ENCODE measurements at places on chromosomes 11 and 22.

DNA sequence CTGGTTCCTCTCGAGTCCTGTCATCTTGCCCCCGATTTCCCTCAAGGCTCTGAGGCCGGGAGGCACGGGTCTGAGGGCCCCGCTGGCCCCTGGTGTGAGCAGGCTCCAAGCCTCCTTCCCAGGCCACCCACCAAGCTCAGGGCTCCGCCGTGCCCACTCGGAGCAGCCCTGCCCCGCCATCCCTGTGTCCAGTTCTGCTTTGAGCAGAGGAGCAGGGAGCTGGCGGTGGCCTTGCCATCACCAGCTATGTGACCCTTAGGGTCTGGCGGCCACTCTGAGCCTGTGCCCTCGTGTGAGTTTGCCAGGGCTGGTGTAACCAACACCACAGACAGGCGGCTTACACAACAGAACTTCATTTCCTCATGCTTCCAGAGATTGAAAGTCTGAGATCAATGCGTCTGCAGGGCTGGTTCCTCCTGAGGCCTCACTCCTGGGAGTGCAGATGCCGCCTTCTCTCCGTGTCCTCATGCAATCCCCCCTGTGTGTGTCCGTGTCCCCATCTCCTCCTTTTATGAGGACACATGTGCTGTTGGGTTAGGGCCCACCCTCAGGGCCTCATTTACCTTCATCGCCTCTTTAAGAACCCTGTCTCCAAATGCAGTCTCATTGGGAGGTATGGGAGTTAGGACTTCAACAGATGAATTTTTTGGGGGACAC, 36.5 kb upstream of the CELSR1 start:
- peaks cover 8% of the 10 kb centered on the region for H3K4me1 ChIP-seq
- DNase-seq: no peak
- H3K4me3 ChIP-seq: no peak overlapping the region
- H3K27ac ChIP-seq: no peak overlapping the region

GRCh38 chr11:32081901-32082300, 9.0 kb upstream of the RCN1 start:
- no peak for DNase-seq
- no peaks in the 10 kb centered on the region for H3K36me3 ChIP-seq
- no peaks in the 10 kb centered on the region for H3K27me3 ChIP-seq
- no peak overlapping the region for H3K4me3 ChIP-seq
- no peak overlapping the region for H3K27ac ChIP-seq
- peaks cover 2% of the 10 kb centered on the region for H3K4me1 ChIP-seq

DNA sequence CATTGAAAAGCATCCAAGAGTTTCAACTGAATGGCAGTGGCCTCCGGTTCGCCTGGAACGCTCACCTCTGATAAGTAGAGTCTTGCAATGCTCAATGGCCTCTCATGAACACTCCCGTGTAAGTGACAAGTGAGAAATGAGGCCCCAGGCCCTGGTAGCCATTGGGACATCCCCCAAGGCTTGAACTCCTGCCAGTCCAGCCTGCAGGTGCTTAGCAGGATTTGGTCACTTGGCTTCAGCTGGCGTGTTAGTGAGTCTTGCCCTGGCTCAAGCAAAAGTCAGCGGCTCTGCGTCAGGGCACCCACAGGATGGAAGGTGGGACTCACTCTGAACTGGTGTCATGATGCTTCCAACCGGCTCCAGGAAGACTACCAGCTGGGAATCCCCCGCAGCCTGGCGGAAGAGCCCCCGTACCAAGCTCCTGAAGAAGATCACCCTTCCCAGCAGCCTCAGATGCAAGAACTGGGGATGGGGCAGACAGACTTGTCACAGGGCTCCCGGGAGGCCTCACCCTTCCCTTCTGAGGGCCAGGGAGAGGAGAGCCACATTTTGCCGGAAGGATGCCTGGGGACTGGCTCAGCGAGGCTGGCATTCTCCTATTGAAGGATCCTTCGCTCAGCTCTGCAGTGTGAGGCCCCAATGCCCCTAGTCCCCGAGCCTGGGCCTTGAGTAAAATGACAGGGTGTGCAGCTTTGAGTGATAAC, 19.3 kb downstream of the MB start:
- H3K27me3 ChIP-seq: no peaks in the 10 kb centered on the region
- H3K4me1 ChIP-seq: peaks cover 9% of the 10 kb centered on the region
- H3K36me3 ChIP-seq: no peaks in the 10 kb centered on the region
- no peak overlapping the region for H3K4me3 ChIP-seq
- H3K27ac ChIP-seq: no peak overlapping the region

DNA sequence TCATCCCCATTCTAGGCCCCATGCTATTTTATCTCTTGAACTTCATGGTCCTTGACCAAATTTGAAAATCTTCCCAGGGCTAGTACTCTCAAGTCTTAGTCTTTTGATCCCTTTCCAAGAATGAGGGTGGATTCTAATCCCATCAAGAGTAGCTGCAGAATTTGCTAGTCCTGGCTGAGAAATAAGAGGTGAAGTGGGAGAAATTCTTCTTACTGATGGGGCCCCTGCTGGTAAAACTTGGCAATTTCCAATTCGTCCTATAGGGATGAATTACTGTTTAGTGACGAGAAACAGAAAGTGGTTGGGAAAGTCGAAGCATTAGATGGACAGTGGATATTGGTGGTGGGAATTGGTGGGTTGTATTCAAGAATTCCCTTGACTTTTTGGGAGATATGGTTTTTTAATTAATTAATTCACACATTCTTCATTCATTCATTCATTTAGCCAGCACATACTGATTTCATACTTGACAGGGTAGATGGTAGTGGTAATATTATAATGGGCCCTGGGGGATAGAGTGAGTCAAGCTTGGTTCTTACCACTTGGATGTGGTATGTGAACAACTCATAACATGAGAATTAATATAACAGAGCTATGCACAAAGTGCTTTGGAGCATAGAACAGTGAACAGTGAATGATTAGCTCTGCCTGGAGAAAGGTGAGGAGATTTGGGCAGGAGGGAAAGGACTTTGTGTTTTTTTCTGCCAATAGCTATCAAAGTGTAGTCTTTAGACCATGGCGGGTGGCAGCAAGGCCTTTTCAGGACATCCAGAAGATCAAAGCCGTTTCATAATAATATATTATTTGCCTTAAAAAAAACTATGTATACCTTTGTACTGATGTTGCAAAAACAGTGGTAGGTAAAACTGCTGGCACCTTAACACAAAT, 103.8 kb downstream of the STIM1 start:
- no peaks in the 10 kb centered on the region for H3K36me3 ChIP-seq
- no peaks in the 10 kb centered on the region for H3K27me3 ChIP-seq
- no peak overlapping the region for H3K4me3 ChIP-seq
- no peak for DNase-seq

DNA sequence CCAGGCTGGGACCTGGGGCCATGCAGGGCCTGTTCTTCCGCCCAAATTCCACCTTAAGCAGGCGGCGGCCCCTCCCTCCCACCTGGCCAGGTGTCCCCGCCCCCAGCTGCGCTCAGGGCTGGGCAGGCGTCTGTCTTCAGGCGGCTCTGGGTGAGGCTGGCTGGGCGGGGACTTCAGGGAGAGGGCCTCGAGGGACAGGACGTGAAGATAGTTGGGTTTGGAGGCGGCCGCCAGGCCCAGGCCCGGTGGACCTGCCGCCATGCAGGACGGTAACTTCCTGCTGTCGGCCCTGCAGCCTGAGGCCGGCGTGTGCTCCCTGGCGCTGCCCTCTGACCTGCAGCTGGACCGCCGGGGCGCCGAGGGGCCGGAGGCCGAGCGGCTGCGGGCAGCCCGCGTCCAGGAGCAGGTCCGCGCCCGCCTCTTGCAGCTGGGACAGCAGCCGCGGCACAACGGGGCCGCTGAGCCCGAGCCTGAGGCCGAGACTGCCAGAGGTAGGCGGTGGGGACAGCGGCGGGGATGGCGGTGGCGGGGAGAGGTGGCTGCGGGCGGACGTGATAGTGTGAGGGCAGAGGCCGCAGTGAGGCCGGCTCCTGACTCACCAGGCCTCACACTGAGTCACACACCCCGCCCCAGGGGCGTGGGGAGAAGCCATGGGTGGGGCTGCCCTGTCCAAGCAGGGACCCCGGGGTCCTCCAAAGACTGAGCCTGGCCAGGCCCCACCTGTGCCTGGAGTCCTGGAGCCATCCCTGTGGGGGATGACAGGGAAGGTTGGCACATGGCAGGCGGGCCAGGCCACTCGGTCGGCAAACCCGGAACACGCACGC, at the start of gene PKP3:
Gene PKP3, plus strand, starts transcription at position 176 of the 824 bp plus-strand sequence. Its CDS starts 84 bp downstream, at position 260.
- no peak within 1 kb of the TSS for H3K4me3 ChIP-seq
- peak; percentile 90 for DNase-seq
- no peaks in the 10 kb centered on the region for H3K27me3 ChIP-seq
- peak within 1 kb of the TSS; percentile 29 for H3K27ac ChIP-seq
- H3K4me1 ChIP-seq: no peaks in the 10 kb centered on the region
- no peaks in the 10 kb centered on the region for H3K36me3 ChIP-seq

- H3K36me3 ChIP-seq: no peaks in the 10 kb centered on the region
- no peak overlapping the region for H3K27ac ChIP-seq
- no peaks in the 10 kb centered on the region for H3K4me1 ChIP-seq
- H3K27me3 ChIP-seq: no peaks in the 10 kb centered on the region
These were observed 865.1 kb upstream of the CNTN5 start for GRCh38 chr11:98155696-98156095.

DNA sequence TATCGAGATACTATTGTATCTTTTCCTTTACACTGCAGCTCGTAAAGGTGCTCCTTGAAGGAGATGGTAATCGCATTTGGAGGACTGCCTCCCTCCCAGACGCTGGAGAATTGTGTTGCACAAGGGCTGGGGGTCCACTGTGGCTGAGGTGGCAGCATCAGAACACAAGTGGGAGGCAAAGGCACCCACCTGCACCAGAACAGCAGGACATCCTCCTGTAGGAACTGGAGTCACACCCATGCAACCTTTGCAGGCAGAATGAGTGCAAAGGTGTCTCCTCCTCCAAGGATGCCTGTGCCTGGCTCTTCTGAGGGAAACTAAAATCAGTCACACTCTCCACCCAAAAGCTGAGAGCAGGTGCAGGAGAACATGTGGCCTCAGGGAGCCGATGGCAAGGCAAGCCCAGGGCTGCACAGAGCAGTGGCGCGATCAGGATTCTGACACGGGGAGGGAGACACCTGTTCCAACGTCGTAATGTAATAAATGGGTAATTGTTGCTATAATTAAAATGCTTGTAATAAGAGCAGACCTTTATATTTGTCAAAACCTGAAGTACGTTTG, 1501.4 kb downstream of the TBC1D22A start:
- no peaks in the 10 kb centered on the region for H3K4me1 ChIP-seq
- H3K27ac ChIP-seq: no peak overlapping the region
- no peaks in the 10 kb centered on the region for H3K27me3 ChIP-seq
- H3K36me3 ChIP-seq: no peaks in the 10 kb centered on the region
- H3K4me3 ChIP-seq: no peak overlapping the region
- DNase-seq: no peak

Measured in endodermal cell (in vitro differentiated cells).